Right atrium auricular region (tissue), 2 donors: ENCODE measurements at places on chromosomes 6 and 20. TPM values are rescaled to one million over a fixed set of nuclear protein-coding genes. Genes with fewer than 3 reads are reported as not detected.

ULBP3 gene
- 2.0 TPM for total RNA-seq

- no peak for DNase-seq
Observed at GRCh38 chr6:147566244-147566898, 57.9 kb downstream of the SAMD5 start.

DNA sequence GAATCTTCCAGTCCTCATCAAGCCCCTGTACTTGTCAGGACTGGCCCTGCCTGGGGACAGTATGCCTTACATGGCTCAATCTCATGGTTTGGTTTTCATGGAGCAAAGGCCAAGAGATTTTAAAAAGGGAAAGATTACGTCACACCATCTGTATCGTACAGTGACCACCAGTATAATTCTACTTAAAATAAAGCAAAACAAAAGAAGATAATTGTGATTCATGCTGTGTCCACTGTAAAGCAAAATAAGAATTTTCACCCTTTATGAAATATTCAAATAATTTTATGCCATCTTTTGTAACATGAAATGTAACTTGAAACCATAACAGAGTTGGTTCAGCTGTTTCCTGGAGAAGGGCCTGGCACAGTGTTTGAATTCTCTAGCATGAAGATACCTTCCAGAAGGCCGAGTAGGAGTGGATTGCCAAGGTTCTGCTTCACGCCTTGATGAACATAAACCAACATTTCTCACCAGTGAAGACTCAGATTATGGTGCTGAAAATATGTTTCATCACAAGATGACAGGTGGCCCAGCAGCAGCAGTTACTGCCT is 486.5 kb downstream of the RFPL4B start:
- no peak for DNase-seq

PLTP gene
- 53.6 TPM for total RNA-seq

SLC22A7 gene
- total RNA-seq, result not detected

ARG1 gene
- 1.1 TPM for total RNA-seq

SLC4A11 gene
- total RNA-seq, result 0.16 TPM

DNA sequence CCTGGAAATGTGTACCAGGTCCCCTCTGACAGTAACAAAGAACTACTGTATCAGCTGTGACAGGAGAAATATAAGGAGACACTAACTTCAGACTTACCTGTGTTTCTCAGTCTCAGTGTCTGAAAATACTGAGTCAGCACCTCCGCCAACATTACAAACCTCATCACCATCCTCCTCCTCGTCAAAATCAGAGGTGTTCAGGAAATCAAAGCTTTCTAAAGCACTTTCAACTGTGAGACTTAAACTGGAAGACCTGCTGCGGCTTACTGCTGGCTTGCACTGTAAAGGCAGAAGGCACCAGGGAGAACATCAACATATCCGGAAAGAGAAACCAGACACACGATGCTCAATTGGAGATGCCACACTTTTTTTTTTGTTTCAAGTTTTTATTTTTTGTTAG is 40.3 kb upstream of the ARMH2 start:
- DNase-seq, result no peak

DNA sequence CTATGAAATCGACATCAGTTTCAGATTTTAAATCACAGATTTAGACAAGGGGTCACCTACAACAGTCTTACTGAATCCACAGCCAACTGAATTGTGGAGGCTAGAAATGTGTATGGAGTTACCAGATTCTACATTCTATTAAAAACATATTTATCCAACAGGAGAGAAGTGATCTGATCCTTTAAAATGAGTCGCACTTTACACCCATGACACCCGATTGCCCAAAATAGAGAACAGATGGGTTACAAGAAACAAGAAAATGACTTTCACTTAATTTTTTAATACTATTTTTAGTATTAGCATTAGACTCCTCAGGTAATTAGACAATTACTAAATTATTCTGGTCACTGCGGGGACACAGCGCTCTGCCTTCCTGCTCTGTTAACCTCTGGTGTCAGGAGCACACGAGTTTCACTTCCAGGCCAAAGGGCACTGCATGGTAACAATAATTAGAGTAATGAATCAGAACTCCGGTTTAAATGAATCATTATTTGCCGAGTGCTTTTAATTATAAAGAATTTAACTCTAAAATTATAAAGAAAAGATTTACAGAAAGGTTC is 108.6 kb downstream of the ATP9A start:
- no peak for DNase-seq

CEP43 gene
- total RNA-seq, result 6.7 TPM

CDSN gene
- total RNA-seq, result not detected

DNA sequence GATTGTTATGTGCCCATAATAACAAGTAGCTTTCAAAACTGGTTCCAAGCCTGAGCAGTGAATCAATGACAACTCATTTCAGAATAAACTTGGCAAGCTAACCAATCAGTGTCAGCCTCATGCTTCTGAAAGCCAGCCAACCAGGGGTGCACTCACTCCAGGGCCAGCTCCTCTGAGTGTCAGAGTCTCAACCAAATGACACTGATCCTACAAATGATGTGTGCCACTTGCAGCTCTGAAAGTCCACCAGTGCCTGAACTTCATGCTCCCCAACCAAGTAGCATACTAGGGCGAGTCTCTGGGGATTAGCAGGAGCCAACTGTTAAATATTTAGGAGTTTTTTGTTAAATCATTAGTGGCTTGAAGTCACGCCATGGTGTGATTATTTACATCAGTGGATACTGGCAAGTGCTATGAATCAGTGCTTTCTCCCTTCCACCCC is 4.5 kb downstream of the IYD start:
- peak; percentile 64 for DNase-seq

OPN5 gene
- total RNA-seq, result not detected

GRCh38 chr6:147666255-147666654 is 157.8 kb downstream of the SAMD5 start:
- no peak for DNase-seq

DYNLT1 gene
- total RNA-seq, result 91.5 TPM

MAPK13 gene
- total RNA-seq, result 1.4 TPM
